ENCODE measurements at places on chromosomes 3 and 15.

GRCh38 chr15:100887211-100887913 lies 7.7 kb downstream of the ALDH1A3 start:
- DNase-seq, result no peak

DNA sequence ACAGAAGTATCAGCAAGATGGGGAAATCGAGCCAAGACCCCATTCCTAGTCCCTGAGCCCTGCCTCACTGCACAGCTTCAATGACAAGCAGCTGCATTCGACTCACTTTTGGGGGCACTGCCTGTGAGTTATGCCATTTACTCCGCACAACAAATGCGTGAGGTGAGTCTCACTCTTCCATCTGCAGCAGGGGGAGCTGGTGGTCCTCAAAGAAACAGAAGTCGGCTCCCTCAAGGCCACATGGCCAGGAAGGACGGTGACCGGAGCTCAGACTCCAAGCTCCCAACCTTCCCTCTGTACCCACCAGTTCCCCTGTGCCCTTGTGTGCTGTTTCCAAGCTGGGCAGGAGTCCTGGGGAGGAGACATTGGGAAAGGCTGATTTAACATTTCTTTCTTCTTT lies 127.7 kb upstream of the IQSEC1 start:
- DNase-seq, result no peak

- no peak for DNase-seq
Observed at GRCh38 chr3:29083081-29083480, 197.8 kb upstream of the RBMS3 start.

GRCh38 chr15:90790561-90790960 lies 73.4 kb downstream of the BLM start:
- no peak for DNase-seq

DNA sequence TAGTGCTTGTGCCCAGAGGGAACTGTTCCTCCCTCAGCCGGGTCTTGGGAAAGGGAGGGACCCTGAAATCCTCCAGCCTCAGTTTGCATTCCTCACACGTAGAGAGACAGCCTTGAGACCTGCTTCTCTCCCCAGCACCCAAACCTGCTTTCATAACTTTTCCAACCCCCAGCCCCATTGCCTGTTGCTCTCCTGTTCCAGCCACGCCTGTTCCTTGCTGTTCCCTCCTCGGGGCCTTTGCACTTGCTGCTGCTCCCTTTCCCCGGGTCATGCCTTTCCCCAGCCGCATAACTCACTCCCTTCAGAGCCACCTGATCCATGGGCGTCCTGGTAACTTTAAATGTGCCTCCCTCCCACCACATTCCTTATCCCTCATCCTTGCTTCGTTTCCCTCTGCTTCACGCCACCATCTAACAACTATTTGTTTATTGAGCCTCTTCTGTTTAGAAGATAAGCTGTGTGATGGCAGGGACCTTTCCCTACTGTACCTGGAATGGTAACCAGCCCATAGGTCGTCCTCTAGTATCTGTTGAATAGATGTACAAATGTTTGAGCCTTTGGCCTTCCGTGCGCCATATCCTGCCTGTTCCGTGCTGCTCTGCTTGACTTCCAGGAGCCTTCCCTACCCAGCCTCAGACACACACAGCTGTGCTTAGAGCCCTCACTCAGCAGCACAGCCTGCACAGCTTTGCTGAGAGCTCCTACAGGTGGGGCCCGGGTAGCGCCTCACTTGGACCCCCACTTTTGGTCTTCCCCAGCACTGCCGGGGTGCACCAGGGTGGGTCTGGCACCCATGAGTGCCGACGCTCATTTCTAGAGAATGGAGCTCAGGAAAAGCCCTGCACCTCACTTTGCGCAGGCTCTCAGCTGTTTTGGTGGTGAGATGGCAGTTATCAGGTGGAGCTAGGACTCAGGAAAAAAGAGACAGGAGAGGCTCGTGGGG lies 60.2 kb downstream of the SCN5A start:
- no peak for DNase-seq

DNA sequence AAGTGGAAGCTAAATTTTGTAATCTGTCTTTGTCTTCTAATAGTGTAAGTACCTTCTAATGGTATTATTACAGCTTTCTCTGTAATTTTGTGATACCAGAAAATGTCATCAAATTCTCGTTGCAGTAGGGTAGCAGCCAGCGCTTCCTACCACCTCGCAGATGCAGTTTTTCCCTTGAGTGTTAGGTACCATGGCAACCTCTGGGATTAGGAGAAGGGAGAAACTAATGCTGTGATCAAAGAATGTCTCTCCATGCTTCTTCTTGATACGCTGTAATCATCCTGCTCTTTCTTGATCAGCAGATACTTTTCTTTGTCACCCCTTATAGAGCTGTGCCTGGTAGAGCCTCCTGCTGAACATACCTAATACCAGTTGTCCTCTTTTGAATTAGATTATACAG lies 27.7 kb downstream of the SRP14 start:
- no peak for DNase-seq

GRCh38 chr3:55159016-55159415 lies 231.2 kb upstream of the LRTM1 start:
- DNase-seq, result no peak

- no peak for DNase-seq
Observed at GRCh38 chr15:73322665-73323373, 45.9 kb downstream of the HCN4 start.

- no peak for DNase-seq
Observed at GRCh38 chr3:170470063-170471016, 51.7 kb downstream of the CLDN11 start.

- DNase-seq, result no peak
Observed at GRCh38 chr3:150271591-150271960, 136.5 kb upstream of the TSC22D2 start.
